ENCODE measurements at places on chromosomes 3 and 15.

DNA sequence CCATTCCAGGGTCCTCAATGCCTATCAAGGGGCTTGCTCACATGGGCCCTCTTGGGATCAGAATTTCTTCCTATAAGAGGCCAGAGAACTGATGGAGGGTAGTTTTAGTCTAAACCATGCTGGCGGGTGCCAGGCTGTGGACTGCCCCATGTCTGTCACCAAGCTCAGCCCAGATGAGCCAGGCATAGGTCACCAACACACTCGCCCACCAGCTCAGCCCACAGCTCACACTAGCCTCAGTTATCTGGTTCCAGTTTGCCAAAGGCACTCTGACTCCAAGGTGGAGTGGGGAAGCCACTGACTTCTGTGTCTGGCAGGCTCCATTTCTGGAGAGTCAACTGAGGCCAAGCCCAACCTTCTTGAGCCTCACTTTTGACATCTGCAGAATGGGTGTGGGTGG is 50.7 kb upstream of the INSYN1 start:
- DNase-seq = no peak

- DNase-seq = no peak
These were observed 23.4 kb upstream of the ACAP2 start for GRCh38 chr3:195466251-195466650.

DNA sequence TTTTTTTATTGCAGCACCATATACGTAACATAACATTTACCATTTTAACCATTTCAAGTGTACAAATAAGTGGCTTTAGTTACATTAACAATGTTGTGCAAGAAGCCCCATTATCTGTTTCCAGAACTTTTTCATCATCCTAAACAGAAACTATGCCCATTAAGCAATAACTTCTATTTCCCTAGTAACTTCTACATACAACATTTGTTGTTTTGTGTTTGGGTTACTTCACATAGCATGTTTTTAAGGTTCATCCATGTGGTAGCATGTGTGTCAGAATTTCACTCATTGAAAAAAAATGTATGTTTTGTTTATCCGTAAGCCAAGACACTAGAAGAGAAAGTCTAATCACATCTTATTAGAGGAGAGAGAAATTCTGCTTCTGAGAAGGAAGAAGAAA is 450.5 kb upstream of the PDZRN3 start:
- no peak for DNase-seq

DNA sequence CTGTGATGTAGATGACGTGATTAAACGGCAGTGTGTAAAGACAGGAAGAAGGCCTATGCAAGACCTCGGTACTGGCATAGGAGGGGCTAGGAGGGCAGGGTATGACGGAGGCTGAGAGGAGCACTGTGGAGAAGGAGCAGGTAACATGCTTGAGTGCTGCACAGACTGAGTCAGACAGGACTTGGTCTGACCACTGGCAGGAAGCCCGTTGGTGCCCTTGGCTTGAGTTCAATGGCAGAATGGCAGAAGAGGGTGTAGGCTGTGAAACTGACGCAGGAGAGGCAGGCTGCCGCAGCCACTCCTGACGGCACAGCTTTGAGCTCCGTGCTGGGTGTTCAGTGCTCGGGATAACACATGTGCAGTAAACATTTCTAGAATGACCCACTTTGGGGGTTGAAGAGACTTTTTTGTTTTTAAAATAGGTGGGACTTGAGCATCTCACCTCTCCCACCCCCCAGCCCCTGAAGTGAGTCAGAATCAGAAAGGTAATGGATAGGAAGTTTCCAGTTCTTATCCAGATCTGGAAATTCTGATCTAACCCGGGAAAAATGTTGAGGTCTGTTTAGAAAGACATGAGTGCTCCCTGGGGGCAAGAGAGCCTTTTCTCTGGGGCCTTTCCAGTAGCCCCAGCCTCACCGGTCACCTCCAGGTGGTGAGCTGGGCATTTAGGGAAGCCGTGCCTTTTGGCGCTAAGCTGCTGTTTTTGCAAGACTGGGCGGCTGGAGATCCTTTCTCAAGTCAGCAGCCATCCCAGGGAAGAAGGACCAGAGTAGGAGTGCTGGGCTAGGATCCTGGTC is 126.4 kb downstream of the RPLP1 start:
- DNase-seq = no peak

DNA sequence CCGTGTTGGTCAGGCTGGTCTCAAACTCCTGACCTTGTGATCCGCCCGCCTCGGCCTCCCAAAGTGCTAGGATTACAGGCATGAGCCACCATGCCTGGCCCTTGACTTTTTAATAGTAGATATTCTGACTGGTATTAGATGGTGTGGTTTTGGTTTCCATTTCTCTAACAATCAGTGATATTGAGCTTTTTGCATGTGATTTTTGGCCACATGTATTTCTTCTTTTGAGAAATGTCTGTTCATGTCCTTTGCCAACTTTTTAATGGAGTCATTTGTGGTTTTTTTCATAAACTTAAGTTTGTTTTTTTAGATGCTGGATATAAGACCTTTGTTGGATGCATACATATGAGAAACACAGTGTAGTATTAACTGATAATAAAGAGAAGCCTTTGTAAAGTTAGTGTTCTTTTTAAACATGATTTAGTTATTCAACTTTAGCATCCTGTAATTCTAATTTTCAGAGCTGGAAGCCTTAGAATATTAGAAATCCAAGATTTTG is 280.8 kb downstream of the RBMS3 start:
- DNase-seq = no peak

Data from NCI-H1436 (cell line).